ENCODE measurements at places on chromosomes 5 and 9.

DNA sequence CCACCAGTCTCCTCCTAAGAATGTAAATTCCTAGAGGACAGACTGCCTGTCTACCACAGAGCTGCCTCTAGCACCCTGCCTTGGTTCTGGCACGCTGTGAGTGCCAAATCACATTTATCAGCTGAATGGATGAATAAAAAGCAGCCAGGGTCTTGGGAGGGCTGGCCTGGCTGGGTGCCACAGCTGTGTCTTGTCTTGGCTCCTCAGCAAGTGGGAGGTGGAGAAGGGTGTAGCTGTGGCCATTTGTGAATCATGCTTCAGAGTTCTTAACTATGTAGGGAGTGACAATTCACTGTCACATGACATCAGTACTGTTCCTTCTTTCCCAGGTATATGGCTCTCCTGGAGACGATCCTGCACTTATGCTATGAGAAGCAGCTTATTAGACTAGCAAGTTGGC is 70.6 kb downstream of the DCP2 start:
- no peak for DNase-seq

DNA sequence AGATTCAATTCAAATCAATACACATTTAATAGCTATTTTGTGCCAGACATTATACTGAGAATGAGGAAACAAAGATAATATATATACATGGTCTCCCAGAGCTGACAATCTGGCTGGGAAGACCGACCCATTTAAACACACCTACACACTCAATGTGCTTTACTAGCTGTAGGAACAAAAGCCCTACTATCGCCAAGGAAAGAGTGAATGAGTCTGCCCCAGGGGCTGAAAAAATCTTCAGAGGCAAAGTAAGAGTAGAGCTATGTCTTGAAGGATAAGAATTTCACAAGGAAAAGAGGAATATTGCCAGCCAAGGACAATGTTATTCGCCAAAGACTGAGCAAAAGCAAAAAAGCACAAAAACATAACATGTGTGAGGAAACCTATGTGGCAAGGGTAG is 6.6 kb downstream of the PFDN1 start:
- DNase-seq: no peak

- DNase-seq: peak; percentile 47
Observed at GRCh38 chr5:54785729-54786591, 199.4 kb downstream of the ESM1 start.

DNA sequence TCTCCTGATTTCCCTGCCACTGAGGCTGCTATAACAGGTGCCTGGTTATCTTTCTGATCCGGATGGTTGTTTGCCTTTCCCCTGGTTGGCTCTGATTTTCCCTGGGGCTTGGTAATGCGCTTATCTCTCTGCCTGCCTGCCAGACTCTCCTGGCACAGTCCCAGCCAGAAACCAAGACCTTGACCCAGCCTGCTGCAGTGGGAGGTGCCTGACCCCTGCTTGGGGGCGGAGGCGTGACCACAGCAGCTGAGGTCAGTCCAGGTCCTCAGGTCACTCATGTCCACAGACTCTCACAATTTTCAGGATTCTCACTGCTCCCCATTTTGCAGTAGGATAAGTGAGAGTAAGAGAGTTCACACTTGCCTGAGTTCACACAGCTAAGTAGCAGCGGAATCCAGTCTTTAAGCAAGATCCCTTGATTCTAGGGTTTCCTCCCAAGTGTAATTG is 24.4 kb upstream of the SYNPO start:
- no peak for DNase-seq

- DNase-seq: no peak
Observed at GRCh38 chr5:9787861-9788600, 157.9 kb upstream of the TAS2R1 start.

DNA sequence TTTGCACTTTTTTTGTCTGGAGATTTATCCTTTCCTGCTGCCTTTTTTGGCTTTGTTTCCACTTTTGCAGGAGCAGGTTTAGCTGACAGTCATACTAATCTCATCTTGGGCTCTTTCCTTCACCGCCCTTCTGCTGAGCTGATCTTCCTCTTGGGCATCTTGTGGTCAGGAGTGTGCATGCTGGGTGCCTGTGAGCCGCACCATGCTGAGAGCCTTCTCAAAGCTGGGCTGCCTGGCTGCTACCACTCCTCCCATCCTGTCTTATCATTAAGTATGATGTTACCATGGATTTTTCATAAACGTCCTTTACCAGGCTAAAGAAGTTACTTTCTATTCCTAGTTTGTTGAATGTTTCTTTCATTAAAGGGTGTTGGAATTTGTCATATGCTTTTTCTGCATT is 49.5 kb upstream of the MCCC2 start:
- DNase-seq: no peak

DNA sequence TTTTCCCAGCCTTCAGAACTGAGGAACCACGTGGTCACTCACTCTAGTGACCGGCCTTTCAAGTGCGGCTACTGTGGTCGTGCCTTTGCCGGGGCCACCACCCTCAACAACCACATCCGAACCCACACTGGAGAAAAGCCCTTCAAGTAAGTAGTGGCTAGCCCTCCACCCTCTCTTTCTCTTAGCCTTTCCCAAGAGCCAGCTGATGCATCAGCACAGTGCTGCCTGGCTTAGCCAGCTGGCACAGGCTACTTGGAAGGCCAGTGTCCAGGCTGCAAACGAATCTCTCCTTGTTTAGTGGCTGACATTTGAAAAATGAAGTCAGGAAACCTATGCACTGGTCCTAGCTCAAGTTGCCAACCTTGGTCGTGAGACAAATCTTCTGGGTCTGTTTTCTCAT is 91.1 kb downstream of the PRDM6 start:
- no peak for DNase-seq

GRCh38 chr5:105885266-105885665 is 1785.5 kb downstream of the EFNA5 start:
- DNase-seq: no peak

- no peak for DNase-seq
Observed at GRCh38 chr9:72597181-72597517, 75.7 kb downstream of the TMC1 start.

- no peak for DNase-seq
Observed at GRCh38 chr9:137762414-137763061, 115.0 kb upstream of the CACNA1B start.

GRCh38 chr5:180865981-180866695 is 5.1 kb upstream of the ZFP62 start:
- DNase-seq: no peak

DNA sequence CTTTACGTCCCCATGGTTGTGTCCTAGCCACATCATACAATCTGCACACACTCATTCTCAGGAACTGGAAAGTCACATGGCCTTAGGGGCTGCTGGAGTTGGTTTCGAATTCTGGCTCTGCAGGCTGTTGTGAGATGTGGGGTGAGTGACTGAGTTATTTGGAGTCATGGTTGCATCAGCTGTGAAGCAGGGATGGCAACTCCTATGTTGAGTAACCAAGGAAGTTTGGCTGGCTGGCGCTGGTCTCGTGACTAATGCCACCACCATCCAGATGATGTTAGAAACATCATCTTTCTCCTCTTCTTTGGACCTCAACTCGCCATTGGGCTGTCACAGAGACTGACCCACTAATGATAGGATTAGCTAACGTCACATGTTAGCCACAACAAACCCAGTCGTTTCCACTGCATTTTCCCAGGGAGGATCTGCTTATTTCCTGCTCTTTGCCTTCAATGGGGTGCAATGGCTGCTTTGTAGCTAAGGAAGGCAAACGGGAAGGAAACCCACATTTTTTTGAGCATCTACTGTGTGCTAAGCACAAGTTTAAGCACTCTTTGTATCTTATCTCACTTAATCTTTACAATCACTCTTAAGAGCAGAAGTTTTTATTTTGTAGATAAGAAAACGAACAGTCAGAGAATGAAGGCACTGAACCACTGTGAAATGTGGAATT is 78.1 kb upstream of the UBTD2 start:
- DNase-seq: peak; percentile 46

DNA sequence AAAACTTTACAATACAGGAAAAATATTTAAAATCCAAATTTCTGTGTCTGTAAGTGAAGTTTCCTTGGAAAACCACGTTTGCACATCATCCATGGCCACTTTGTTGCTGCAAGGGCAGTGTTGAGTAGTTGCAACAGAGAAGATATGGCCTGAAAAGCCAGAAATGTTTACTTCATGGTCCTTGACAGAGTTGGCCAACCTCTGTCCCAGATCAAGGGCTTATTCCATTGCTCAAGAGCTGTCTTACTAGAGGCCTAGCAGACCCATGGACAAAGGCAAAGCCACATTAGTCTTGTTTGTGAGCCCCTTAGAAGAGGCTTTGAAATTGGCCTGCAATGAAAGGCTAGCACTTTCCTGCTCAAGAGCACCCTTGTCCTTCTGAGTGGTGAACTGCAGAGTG is 119.4 kb downstream of the GAS1 start:
- DNase-seq: no peak

- no peak for DNase-seq
Observed at GRCh38 chr5:65808251-65808741, 86.3 kb downstream of the NLN start.

GRCh38 chr9:93979721-93980120 is 24.6 kb upstream of the BARX1 start:
- peak; percentile 48 for DNase-seq

DNA sequence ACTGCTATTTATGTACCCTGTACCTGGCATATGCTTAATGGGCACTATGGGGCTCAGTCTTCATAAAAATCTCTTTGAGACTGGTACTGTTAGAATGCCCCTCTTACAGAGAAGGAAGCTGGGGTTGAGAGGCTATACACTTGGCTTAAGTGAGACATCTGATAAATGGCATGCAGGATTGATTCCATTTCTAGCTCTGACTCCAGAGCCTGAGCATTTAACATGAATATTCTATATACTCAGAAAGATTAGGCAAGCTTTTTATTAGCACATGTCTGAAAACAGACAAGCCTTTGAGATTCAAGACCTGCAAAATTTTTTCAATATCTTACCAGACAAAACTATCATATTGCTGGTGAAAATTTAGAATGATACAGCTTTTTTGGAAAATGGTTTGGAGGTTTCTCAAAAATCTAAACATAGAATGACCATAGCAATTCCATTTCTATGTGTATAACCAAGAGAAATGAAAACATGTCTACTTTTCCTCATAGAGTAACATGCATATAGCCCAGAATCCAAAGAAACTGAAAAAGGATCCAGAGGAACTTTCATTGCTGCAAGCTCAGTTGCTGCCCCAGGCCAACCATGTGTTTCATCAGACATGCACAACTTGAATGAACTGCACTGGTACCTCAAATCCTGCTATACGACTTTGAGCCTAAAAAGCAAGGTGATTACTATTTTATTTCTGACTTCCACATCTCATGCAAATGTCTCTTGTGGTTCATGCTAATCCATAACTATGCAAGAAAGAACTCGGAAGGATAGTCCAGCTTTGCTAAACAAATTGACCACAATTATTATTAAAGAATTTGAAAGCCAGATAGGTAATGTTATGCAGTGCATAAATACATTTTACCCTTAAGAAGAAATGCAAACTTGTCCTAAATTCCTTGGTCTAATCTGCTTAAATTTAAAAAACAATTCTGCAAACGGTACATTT is 389.0 kb upstream of the GRIA1 start:
- DNase-seq: no peak

DNA sequence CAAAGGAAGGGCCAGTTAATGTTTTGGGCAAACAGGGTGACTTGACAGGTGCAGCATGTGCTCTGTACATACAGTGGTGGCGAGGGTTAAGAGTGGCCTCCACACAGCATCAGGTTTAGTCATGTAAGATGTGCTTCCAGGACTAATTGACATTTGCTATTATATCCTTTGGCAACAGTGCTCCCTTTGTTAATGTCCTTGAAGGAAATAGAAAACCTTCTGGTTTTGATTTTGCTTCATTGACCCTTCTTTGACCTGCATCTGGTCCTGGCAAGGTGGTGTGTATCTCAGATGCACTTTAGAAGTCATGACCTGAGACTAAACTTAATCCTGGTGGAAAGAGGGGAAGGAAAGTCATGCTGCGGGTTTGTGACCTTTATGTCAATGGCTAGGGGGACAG is 440.0 kb downstream of the ENC1 start:
- no peak for DNase-seq

DNA sequence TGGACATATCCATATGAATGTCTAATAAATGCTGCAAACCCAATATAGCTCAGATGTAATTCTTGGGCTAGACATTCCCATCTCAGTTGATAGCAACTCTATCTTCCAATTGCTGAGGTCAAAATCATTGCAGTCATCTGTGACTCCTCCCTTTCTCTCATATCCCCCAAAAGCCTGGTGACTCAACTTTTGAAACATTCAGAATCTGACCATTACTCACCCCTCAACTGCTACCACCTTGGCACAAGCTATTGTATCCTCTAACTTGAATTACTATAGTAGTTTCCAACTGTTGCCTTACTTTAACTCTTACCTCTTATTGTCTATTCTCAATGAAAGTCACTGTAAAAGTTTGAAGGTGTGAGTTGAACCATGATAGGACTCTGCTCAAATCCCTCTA is 600.1 kb upstream of the RGMB start:
- no peak for DNase-seq

- no peak for DNase-seq
Observed at GRCh38 chr5:59198365-59198764, 615.5 kb downstream of the RAB3C start.

- DNase-seq: no peak
Observed at GRCh38 chr5:180605554-180606214, 14.4 kb upstream of the SCGB3A1 start.

GRCh38 chr9:8845808-8846207 is 1046.2 kb upstream of the DMAC1 start:
- no peak for DNase-seq

- DNase-seq: no peak
Observed at GRCh38 chr5:59487068-59487686, 406.3 kb downstream of the PDE4D start.

GRCh38 chr5:15249152-15249551 is 250.8 kb upstream of the FBXL7 start:
- no peak for DNase-seq

- no peak for DNase-seq
Observed at GRCh38 chr9:117114768-117115167, 300.1 kb downstream of the ASTN2 start.

DNA sequence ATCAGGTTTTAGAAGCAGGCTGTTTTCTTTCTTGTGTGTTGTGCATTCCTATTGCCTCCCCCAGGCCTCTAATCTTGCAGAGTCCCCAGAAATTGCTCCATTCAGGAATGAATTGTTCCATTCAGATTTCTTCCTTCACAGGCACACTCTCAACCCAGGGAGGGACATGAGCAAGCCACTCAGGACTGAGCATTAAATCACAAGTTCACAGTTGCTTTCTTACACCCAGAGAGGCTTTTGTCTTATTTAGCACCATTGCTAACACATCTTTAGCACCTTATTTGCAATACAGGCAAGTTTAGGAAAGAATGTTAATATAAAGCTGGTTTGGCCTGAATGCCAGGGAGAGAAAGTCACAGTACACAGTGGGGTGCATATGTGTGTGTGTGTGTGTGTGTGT is 221.4 kb downstream of the RAB3C start:
- no peak for DNase-seq
